ENCODE measurements at places on chromosomes 4 and X. TPM values are rescaled to one million over a fixed set of nuclear protein-coding genes. Genes with fewer than 3 reads are reported as not detected.

RAI2 gene
- total RNA-seq, result 10.1 TPM

GYPA gene
- total RNA-seq, result not detected

ZCCHC12 gene
- not detected for total RNA-seq

MGARP gene
- total RNA-seq, result not detected

GRCh38 chr4:152101556-152102435 is 341.0 kb upstream of the GATB start:
- peak; percentile 39 for DNase-seq

DNA sequence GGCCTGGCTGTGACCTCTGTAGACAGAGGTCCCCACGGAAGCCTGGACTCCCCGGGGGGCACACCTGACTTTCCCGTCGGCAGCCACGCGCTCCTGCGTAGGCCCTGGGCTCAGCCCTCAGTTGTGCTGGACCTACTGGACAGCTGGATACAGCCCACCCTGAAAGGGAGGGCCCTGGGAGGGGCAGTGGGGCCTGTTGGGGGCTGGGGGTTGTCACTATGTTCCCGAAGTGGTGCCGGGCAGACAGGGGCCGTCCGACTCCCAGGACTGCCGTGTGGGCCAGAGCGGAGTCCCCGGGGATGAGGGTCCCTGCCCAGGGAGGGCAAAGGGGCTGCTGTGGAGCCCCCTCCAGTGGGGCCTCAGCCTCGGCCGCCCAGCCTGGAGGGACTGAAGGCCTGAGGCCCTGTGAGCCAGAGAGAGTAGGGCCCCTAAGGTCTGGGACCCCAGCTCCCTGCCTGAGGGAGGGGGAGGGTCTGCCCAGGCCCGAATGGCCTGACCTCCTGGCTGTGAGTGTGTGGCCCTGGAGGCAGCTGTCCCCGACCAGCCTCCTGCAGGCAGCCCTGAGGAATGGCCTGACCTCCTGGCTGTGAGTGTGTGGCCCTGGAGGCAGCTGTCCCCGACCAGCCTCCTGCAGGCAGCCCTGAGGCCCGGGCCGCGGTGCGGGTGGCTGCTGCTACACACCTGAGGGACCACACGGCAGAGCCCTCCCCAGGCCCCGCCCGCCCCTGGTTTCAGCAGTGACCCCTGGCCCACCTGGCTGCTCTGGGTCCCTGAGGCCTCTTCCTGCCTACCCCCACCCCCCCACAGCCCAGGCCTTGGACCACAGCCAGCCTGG is 25.8 kb downstream of the FGFRL1 start:
- DNase-seq, result no peak

- no peak for DNase-seq
Observed at GRCh38 chr4:180913750-180914149, 1329.5 kb upstream of the TENM3 start.

GRCh38 chr4:151428346-151428745 is 19.4 kb downstream of the FHIP1A start:
- no peak for DNase-seq

GRCh38 chr4:168933423-168933822 is 76.6 kb downstream of the CBR4 start:
- no peak for DNase-seq

DNA sequence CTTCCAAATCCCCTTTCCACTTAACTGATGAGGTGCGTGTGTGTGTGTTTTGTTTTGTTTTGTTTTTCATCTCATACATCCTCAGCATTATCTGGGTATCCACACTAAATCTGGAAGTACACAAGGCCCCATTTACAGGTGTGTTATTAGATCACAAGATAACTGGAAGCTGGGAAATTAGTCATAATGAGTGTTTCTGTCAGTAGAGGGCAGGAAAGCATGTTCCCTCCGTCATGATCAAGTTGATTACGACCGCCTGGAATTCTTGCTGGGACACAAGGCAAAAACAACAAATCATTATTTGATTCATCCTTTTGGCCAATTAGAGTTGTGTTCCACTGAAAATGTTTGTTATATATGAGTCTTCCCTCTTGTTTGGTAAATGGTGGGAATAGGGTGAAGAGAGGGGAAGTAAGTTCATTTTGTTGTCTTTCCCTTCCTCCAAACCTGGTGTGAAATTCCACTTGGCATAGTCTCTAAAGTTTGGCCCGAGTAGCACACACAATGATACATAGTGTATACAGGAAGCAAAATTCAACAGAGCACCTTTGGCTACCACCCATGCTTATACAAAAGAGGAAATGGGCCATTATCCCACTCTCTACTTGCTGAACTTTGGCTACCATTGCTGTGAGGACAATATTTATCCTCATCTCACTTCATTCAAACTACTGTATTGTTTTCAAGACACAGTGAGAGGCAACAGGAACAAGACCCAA is 33.3 kb upstream of the TLL1 start:
- no peak for DNase-seq

DNA sequence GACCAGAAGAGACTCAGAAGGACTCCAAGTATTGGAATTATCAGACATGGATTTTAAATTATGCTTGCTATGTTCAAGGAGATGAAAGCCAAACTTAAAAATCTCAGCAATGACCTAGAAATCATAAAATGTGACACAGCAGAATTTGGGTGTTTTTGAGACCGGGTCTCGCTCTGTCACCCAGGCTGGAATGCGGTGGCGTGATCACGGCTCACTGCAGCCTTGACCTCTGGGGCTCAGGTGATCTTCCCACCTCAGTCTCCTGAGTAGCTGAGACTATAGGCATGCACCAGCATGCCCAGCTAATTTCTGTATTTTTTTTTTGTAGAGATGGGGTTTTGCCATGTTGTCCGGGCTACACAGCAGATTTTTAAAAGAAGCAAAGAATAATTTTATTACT is 12.7 kb downstream of the TAB3 start:
- DNase-seq, result no peak

GRCh38 chr4:10581022-10581421 is 103.5 kb downstream of the CLNK start:
- no peak for DNase-seq

- no peak for DNase-seq
Observed at GRCh38 chr4:169341490-169341889, 70.7 kb upstream of the SH3RF1 start.
